ENCODE measurements at places on chromosomes 5 and 9. TPM values are rescaled to one million over a fixed set of nuclear protein-coding genes. Genes with fewer than 3 reads are reported as not detected.

TIFAB gene
- not detected for total RNA-seq

S100Z gene
- total RNA-seq, result not detected

SMIM33 gene
- total RNA-seq, result not detected

ANKRD34B gene
- not detected for total RNA-seq

NEUROG1 gene
- total RNA-seq, result not detected
